ENCODE measurements at places on chromosomes 4 and X.
A peak's percentile ranks its signal among the peaks of the same experiment; 100 is the strongest.

GRCh38 chr4:182978152-182978827 is 61.1 kb upstream of the DCTD start:
- H3K36me3 ChIP-seq: no peaks in the 10 kb centered on the region
- H3K4me3 ChIP-seq: no peak overlapping the region
- no peak overlapping the region for H3K27ac ChIP-seq
- no peaks in the 10 kb centered on the region for H3K27me3 ChIP-seq
- no peaks in the 10 kb centered on the region for H3K4me1 ChIP-seq

DNA sequence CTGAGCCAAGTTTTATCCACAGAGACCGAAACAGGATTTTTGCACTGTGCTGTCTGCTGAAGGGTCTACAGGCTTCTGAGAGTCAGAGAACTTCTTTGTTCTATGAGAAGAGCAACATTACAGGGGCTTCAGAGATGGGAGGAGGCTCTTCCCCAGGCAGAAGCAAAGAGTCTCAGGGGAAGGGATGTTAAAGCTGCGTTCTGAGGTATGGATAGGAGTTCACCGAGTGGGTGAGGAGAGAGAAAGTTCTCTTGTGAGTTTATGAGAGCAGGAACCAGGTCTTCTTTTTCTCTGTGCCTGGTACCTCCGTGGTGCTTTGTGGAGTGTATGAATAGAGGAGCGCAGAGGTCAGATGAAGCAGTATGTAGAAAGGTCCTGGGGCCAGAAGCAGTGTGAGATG is 155.1 kb downstream of the PDGFRA start:
- DNase-seq: no peak
- H3K36me3 ChIP-seq: no peaks in the 10 kb centered on the region
- H3K4me1 ChIP-seq: no peaks in the 10 kb centered on the region
- H3K27ac ChIP-seq: no peak overlapping the region
- H3K27me3 ChIP-seq: no peaks in the 10 kb centered on the region

- peaks cover 33% of the 10 kb centered on the region for H3K4me1 ChIP-seq
- H3K27ac ChIP-seq: peak overlapping the region; percentile 90
- no peaks in the 10 kb centered on the region for H3K27me3 ChIP-seq
- DNase-seq: peak; percentile 73
- peaks cover 4% of the 10 kb centered on the region for H3K36me3 ChIP-seq
These were observed 4.2 kb upstream of the TMSB4X start for GRCh38 chrX:12970691-12971202.

- no peaks in the 10 kb centered on the region for H3K27me3 ChIP-seq
- H3K4me3 ChIP-seq: peak overlapping the region; percentile 77
- no peak overlapping the region for H3K27ac ChIP-seq
- H3K4me1 ChIP-seq: no peaks in the 10 kb centered on the region
- no peak for DNase-seq
These were observed 19.8 kb upstream of the TMLHE start for GRCh38 chrX:155632431-155633100.

DNA sequence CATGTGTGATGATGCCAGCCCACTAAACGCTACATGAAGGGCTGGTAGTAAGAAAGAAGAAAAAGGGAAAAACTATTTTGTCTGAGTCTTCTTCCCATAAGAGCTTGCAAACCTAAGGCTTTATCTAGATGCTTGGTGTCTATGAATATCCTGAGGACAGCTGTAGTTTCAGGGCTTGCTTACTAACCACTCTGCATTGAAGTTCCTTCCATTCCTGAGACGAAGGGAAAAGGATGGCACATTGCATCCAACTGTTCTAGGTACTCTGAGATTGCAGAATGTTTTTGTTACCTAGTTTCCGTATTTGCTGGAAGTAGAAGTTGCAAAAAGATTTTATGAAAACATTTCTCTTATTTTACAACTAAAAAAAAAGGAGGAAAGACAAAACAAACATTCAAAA is 544.6 kb downstream of the IL15 start:
- H3K4me1 ChIP-seq: no peaks in the 10 kb centered on the region
- DNase-seq: no peak
- no peak overlapping the region for H3K4me3 ChIP-seq
- no peak overlapping the region for H3K27ac ChIP-seq
- H3K36me3 ChIP-seq: peaks cover 43% of the 10 kb centered on the region

DNA sequence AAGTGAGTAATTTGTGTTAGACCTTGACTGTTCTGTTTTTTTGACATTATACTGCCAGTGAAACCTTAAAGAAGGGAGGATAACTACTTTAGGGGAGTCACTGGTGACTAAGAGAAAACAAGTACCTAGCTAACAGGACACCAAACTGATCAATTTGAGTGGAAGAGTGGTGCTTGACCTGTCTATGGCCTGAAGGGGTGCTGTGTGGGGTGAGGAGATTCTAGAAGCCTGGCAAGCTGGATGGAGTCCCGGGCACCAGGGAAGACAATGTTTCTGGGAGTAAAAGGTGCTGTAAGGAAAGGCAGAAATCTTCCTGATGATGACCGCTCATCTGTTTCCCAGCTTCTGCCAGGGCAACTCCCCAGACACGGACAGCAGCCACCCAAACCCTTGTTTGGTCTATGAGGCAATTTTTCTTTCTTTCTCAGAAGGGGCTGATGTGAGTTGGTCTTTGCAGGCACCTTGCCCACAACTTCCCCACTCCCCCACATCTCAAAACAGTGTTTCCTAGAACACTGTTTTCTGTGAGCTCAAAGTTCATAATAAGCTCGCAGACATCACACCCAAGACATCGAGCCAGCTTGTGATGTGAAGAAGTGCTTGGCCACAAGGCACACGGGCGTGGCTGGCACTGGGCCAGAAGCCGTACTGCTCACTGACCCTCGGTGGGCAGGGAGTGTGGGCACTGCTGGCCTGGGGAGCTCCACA is 4.6 kb downstream of the TXK start:
- H3K27ac ChIP-seq: peak overlapping the region; percentile 79
- peak overlapping the region; percentile 89 for H3K4me3 ChIP-seq
- H3K36me3 ChIP-seq: no peaks in the 10 kb centered on the region
- H3K4me1 ChIP-seq: peaks cover 78% of the 10 kb centered on the region
- DNase-seq: no peak

DNA sequence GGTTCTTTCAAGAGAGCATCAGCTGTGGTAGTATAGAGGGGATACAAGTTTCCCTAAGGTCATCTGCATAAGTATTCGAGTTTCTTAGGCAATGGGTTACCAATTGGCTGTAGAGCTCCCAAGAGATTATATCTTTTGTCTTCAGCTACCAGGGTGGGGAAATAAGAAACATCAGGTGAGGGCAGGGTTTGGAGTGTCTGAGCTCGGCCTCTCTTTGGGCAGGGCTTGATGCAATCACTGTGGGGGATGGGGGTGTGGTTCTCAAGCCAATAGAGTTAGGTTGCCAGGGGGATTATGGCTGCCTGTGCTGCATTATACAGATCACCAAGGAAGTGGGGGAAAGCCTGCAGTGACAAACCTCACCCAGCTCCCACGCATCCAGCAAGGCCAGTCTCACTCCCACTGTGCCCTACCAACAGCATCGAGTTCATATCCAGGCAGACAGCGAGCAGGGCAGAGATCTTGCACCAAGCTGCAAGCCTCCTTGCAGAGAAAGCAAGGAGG is 172.1 kb upstream of the MAGEE2 start:
- DNase-seq: no peak
- no peak overlapping the region for H3K4me3 ChIP-seq
- no peak overlapping the region for H3K27ac ChIP-seq
- no peaks in the 10 kb centered on the region for H3K4me1 ChIP-seq
- no peaks in the 10 kb centered on the region for H3K36me3 ChIP-seq
- no peaks in the 10 kb centered on the region for H3K27me3 ChIP-seq

Data from CD4-positive, CD25-positive, alpha-beta regulatory T cell (primary cell).